ENCODE measurements at places on chromosomes 12 and 14.

DNA sequence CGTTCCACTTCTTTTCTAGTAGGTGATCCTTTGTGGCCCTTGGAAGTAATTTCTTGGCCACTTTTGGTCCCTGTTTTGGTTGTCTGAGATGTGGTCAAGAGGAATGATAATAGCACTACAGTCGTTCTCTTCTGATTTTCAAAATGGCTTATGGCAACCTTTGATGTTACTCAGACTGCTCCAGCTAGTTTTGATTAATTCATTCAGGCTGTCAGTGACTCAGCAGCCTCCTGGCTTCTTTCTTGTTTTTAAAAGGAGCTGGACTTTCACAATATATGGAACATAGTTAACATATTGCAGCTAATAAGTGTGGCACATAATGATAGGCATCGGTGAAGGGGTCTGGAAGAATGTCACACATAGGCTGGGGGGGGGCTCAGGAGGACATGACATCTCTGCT, 47.3 kb downstream of the WDR20 start:
- DNase-seq, result peak; percentile 16

DNA sequence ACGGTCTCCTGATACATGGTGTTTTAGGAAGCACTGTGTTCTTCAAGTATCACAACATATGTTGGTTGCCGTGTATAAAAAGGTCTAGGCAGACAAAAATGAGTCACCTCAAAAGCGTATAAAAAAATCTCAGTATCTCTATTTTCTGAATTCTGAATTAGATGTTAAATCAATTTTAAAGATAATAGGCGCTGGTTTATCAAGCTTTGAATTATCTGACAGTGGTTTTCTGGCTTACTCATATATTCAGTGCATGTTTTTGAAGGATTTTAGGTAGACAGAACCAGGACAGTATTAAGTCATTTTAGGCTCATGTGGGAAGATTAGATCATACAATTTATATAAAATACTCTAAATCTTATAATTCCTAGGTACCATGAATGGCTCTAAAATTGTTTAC, 110.8 kb downstream of the TMTC2 start:
- no peak for DNase-seq

GRCh38 chr12:106906715-106907114, 49.0 kb upstream of the TMEM263 start:
- DNase-seq, result no peak

DNA sequence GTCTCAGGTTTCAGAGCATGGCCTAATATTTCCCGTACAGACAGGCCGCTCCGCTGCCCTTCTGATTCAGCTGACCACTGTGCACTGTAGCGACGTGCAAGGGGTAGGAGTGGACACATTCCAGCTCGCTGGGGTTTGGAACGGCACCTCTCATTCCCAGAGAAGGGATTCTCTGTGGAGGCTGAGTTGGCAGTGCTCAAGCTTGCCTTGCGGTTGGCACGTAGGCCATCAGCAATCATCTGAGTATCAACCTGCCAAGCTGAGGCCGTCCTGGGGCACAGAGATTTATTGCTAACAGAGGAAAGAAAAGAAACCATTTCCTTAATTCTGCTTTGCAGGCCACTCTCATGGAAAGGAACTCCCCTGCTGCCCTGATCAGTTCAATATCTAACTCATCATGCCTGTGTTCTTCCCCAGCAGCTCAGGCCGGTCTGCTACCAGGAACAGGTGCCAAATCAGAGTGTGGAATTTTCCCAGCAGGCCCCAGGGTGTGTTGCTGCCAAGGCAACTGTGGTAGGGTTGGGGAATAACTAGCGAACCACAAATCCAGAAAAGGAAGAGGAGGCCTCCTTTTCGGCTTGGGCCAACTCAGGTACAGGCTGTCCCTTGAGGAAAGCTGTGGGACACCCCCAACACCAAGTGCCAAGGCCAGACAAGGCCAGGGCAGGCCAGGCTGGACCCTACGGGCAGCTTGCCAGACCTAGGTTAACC, 92.5 kb downstream of the SSPN start:
- DNase-seq, result no peak

DNA sequence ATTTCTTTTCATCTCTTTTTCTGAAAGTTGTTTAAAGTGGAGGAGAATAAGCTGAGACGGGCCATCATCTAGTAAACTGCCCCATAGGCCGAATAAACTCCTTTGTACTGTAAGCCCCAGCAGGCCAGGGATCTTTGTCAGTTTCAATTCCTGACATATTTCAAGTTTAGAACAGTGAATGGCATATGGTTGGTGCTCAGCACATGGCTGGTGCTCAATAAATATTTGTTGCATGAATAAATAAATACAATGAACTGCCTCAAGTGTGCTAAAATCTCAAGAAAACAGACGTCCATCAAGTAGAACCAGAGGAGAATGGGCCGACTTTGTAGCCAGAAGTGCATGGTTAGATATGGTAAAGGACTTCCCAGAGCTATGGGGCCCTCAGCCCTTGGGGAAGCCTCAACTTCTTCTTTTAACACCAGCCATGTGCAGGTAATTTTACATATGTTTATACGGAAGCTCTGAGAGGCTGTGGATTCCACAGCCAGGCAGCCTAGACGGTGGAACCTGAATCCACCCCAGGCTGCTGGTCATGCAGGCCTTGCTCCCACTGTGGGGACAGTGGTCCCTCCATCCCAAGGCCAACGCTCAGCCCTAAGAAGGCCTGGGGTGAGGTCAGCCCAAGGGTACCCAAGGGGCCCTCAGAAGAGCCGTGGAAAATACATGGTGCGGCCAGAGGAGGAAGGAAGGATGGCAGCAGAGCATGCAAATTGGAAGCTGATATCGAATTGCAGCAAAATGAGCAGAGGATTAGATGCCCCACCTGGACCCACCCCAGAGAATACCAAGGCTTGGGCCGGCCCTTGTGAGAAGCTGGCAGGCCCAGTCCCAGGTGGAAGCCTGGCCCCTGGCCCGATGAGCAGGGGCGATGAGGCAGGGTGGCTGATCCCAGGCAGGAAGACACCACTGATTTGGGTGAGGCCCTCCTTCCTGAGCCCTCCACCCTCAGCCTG, 8.7 kb upstream of the AQP2 start:
- DNase-seq, result peak; percentile 11

DNA sequence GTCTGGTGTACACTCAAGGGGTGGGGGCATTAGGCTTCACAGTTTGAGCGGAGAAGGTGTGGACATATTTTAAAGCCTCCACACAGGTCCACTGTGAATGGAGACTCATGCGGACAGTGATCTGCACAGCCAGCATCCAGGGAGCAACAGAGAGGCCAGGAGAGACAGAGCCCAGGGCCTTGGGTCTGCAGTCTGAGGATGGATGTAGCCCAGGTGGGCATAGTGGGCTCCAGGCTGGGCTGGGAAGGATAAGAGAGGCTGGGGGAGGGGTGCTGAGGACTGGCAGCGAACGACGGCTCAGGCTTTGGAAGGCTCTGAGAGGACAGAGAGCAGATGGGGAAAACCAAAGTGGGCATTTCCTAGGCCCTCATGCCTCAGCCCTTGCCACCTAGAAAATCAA, 128.8 kb downstream of the PAPOLA start:
- no peak for DNase-seq

- DNase-seq, result no peak
Measured at GRCh38 chr12:104353012-104353981, 49.8 kb downstream of the EID3 start.

DNA sequence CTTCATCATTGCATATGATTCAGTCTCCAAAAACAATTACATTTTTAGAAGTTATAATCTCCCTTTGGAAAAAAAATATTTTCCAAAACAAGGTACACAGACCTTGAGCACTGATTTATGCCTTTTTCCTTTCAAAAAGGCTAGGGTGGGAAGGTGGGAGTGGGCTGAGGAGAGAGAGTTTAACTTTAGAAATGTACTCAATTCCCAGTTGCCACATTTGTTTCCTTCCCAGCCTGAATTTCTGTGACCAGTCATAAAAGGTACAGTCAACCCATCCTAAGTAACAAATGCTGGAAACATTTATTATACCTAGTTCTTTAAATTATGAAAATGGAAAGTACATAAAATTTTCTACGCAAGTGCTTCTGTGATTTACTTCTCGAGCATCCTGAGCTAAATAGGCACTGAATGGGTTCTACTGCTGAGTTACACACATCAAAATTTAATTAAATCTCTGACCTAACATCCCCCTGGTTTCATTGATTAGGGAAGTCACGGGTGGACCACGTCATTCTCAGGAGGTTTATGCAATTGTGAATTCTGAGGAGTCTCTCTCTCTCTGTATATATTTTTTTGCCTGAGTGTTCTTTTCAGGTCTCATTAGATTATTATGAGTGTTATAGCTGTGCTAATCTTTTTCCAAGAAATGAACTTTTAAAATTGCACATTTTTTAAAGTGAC, 371.8 kb downstream of the BTG1 start:
- no peak for DNase-seq

GRCh38 chr14:67477926-67478799, 10.4 kb downstream of the TMEM229B start:
- no peak for DNase-seq

DNA sequence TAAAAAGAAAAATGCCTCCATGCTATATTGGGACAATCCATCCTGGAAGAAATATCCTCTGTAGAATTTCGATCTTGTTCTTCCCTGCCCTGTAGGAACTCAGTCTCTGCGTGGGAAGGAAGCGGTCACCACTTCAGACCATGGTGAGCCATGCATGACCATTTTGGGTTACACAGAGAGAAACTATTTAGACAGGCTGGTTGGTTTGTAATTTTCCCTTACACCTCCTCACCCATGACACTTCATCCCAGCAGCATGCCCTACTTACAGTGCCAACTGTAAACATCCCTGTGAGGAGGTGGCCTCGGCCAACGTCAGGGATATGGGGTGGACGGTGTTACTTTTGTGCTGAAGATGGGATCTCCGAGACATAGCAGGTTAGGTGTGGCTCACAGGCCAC, 121.4 kb downstream of the SMOC1 start:
- DNase-seq, result no peak

DNA sequence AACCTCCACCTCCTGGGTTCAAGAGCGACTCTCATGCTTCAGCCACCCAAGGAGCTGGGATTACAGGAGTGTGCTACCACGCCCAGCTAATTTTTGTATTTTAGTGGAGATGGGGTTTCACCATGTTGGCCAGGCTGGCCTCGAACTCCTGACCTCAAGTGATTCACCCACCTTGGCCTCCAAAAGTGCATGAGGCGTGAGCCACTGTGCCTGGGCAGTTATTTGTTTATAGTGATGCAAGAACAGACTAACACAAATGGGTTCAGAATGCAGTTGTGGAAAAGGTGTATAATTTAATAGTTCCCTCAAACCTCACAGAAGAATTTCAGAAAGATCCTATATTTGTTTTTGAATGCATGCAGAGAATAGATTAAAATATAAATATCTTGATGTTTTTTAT, 447.1 kb downstream of the ZFP36L1 start:
- no peak for DNase-seq

DNA sequence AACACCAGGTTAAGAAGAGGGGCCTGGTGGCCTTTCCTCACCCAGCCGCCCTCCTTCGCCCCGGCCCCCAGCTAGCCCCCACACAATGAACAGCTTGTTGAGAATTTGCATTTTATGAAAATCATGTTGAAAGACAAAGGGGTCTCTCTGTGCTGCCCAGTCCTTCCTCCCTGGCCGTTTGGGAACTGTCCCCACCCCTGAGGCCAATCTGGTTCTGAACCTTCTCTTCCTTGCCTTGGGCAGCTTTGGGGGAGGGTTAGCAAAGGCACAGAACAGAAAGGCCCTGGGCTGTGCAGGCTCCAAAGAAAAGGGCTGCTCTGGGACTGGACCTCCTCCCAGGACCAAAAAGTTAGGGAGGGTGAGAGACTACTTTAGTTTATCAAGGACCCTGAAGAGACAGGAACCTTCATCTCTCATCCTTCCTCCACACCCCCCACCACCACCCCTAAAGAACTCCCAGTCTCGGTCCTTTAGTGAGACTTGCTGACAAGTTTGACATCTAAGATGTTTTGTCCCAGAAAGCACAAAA, 1.3 kb downstream of the TAMALIN start:
- DNase-seq, result no peak

- peak; percentile 69 for DNase-seq
Measured at GRCh38 chr12:47813511-47814196, 6.0 kb downstream of the HDAC7 start.

GRCh38 chr12:22163594-22163993, 117.6 kb downstream of the CMAS start:
- no peak for DNase-seq

GRCh38 chr14:28867571-28867970, 101.0 kb downstream of the FOXG1 start:
- no peak for DNase-seq

GRCh38 chr12:45418520-45418919, 202.6 kb downstream of the ANO6 start:
- no peak for DNase-seq

- no peak for DNase-seq
Measured at GRCh38 chr12:71782017-71782416, 27.4 kb downstream of the RAB21 start.

DNA sequence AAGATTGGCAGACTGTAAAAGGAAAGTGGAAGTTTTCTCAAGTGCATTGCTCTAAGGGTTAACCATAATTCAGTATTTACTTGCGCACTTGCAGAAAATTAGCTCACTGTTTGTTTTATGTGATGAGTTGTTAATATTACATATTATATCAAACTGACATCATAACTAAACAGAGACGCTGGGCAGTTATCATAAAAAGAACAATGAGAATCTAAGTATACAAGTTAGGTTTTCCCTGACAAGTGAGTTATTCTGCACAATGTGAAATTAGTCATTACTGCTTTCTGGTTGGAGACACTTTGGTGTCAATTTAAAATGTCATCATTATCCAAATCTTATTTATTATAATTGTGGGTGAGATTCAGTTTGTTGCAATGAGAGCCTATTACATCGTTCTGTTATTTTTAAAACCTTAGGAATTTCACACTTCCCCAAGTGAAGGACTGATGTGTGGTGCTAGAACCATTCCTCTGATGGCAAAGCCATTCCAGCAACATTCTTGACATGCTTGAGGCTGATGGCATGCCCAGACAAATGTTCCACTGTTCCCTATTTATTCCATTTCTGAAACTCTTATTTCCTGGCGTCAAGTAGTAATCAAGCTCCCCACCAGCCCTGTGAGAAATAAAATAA, 90.1 kb upstream of the FLRT2 start:
- no peak for DNase-seq

- DNase-seq, result peak; percentile 59
Measured at GRCh38 chr14:52043690-52044089, 25.2 kb downstream of the NID2 start.

- DNase-seq, result no peak
Measured at GRCh38 chr12:12461923-12462315, 100.7 kb downstream of the DUSP16 start.

GRCh38 chr12:1912580-1913376, 5.7 kb downstream of the CACNA2D4 start:
- DNase-seq, result peak; percentile 50

- DNase-seq, result no peak
Measured at GRCh38 chr12:574475-575128, 88.6 kb downstream of the NINJ2 start.

DNA sequence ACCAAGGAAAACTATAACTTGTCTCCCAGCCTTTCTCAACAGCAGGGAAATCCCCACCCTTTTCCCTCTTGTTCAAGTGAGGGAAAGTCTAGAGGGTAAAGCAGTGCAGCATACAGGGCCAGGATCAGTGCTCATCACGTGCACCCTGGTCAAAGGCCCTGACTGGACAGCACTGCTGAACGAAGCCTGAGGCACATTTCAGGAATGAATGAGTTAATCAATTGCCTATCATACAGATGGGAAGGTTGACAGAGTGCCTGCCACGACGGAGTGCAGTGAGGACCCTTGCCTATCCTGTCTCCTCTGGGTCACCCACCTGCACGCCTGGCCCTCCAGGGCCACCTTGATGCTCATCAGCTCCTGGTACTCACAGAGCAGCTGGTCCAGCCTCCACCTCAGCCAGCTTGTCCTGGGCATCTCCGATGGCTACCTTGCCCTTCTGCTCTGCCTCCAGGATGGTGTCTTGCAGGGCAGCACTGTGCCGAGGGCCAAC, 11.7 kb upstream of the KRT73 start:
- DNase-seq, result no peak

GRCh38 chr14:50533241-50533705, 904 bp upstream of the MAP4K5 start:
- no peak for DNase-seq

All from suppressor macrophage (primary cell).